ENCODE measurements at places on chromosomes 6 and 20. TPM values are rescaled to one million over a fixed set of nuclear protein-coding genes. Genes with fewer than 3 reads are reported as not detected.

DNA sequence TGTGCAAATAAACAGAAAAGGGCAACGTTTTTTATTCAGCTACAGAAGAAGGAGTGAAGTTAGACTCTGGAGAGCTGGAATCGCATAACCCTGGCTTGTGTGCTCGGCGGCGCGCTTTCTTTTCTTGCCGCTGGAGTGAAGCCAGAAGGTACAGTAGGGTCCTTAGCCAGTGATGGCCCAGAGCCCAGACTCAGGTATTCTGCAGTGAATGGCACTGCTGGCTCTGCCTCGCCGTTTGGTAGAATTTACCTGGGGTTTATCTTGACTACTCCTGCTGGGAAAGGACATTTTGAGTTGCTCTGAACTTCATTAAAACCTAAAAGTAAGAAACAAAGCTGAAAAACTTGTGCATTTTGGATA lies 56.9 kb upstream of the TIAM2 start:
- DNase-seq = no peak

DNA sequence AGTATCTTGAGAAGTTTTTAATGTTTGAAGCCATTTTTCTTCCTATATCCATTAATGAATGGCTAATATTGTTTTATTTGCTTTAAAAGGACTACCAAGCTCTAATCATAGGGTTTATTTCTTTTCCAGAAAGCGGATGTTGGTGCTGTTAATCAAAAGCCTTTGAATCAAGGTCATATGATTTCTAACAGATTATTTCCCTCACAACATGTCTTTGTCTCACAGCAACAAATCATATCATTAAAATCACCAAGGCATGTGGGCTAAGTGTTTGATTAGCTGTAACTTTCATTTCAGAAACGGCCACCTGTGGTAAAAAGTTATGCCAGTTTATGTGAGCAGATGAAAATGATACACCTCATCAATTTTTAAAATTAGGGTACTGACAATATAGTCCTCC lies 21.7 kb downstream of the TRAF3IP2 start:
- DNase-seq = no peak

DNA sequence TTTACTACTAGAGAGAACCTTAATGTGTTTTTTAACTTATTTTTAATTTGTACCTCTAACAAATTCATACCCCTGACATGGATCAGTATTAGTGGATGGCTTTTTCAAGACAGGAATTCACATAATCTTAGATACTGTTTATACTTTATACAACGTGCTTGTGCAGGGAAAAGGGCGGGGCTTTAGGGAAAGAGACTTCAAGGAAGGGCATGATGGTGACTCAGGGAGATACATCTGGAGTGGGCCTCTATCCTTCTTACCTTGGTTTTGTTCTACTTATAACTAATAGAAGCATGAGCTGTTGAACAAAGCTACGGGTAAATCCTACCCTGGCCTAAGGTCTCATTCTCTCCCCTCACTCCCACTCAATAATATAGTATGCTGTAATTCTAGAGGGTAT lies 160.8 kb downstream of the C6orf58 start:
- no peak for DNase-seq

DNA sequence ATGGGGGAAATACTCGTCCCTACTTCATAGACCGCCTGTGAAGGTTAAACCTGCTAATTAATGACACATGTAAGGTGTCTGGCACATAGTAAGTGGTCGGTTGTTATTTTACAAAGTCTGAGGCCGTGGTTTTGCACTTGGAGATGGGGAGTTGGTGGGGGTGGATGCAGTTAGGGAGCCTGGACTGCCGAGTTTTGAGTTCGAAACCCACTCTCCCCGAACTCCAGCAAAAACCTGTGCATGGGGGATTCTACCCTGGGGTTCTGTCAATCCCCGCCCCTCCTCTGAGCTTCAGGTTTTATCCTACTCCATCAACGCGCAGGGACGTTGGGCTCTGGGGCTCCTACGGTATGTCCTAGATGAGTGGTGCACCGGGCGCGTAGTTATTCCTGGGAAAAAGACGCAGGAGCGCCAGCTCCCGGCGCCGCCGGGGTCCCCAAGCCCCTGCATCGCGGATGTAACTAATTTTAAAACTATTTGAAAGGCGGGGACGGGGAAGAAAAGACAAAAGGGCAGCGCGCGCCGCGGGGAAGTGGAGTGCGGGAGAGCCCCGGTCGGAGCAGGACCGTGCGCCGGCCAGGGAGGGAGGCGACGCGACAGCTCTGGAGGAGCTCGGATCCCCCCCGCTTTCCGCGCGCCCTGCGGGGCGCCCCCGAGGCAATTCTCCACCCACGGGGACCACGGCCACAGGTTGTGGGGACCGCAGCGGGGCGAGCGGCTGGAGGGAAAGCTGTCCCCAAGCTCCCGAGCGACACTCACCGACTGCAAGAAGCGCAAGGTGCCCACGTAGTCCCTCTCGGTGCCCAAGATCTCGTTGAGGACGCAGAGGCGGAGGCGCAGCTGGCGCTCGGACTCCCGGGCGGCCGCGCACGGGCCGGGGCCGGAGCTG lies 672 bp downstream of the PREX1 start:
- no peak for DNase-seq

GRCh38 chr20:10240655-10241054 lies 22.0 kb downstream of the SNAP25 start:
- no peak for DNase-seq

- DNase-seq = no peak
These were observed 46.7 kb upstream of the MOCS1 start for GRCh38 chr6:39980839-39981580.

DNA sequence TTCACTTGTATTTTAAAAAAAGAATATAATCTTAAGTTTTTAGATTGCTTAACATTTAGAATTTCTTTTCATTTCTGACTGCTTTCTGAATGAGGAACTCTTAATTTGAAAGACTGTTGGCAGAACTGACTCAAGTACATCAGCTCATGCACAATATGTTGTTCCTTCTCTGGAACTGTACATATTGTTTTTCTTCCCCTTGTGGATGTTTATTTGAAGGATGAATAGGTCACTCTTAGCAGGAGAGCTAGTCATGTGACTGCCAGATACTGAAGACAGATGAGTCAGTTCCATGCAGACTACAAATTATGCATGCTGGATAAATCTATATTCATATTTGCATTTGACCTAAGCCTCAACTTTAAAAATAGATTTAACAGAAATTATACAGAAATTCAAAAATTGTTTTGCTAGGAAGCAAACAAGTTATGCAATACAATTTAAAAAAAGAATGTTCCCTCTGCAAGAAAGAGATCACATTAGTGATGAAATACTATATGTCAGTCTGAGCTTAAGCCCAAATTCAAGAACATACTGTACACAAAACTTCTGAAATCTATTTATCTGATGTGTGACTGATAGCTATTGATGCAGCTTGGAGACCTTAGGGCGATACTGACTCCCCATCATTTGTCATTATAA lies 1274.9 kb upstream of the GJE1 start:
- DNase-seq = no peak

GRCh38 chr6:43496370-43497128 lies 13.6 kb downstream of the LRRC73 start:
- no peak for DNase-seq

- DNase-seq = no peak
These were observed 33.4 kb downstream of the GOPC start for GRCh38 chr6:117568831-117569410.

- DNase-seq = no peak
These were observed 648.8 kb upstream of the AGPAT4 start for GRCh38 chr6:161922631-161923119.

GRCh38 chr20:34689486-34689885 lies 12.6 kb upstream of the PIGU start:
- DNase-seq = no peak

- no peak for DNase-seq
These were observed 112.6 kb downstream of the PLCB1 start for GRCh38 chr20:8244637-8245036.

- DNase-seq = no peak
These were observed 13.2 kb upstream of the SERPINB9 start for GRCh38 chr6:2916158-2916925.

GRCh38 chr6:151067684-151068596 lies 171.8 kb upstream of the AKAP12 start:
- DNase-seq = peak; percentile 67

GRCh38 chr6:158475344-158476302 lies 84.3 kb upstream of the TMEM181 start:
- no peak for DNase-seq

- DNase-seq = no peak
These were observed 164.5 kb upstream of the CST7 start for GRCh38 chr20:24784607-24785006.

The NT5E gene
- total RNA-seq = 87.2 TPM

The TNXB gene
- total RNA-seq = 207 TPM

The SLC22A23 gene
- total RNA-seq = 40.5 TPM

The CALHM5 gene
- 2.2 TPM for total RNA-seq

The SOBP gene
- 13.3 TPM for total RNA-seq

The ZBTB46 gene
- 7.4 TPM for total RNA-seq

The FRK gene
- total RNA-seq = 3.9 TPM

The TINAG gene
- not detected for total RNA-seq

The TSPO2 gene
- not detected for total RNA-seq
